ENCODE measurements at places on chromosomes 7 and 10.

- no peak for DNase-seq
These were observed 3.7 kb upstream of the NDST2 start for GRCh38 chr10:73814896-73815718.

DNA sequence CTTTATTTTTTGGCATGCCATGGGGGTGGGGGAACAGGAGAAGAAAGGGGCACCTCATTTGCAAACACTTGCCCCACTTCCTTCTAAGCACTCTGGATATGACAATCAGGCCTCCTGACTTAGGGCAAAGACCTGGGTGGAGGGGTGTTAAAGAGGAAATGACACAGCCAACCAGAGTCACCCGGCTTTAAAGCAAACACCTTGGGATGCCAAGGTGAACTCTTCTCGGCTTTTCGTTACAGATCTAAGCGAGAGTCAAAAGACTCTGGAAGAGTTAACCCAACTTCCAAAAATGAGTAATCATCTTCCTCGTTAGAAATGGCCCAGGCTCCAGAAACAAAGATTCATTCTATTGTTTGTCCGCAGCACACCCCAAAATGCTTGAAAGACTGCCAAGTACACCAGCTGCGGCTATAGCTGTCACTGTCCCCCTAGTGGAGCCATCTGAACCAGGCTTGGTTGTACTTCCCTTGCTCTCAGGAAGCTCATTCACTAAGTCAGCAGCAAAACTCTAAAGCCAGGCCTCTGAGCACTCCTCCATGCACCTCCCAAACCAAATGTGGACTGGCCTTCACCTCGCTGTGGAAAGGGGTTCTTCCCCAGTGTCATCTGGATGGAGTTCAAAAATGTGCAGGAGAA is 24.8 kb downstream of the FAM53B start:
- peak; percentile 82 for DNase-seq

DNA sequence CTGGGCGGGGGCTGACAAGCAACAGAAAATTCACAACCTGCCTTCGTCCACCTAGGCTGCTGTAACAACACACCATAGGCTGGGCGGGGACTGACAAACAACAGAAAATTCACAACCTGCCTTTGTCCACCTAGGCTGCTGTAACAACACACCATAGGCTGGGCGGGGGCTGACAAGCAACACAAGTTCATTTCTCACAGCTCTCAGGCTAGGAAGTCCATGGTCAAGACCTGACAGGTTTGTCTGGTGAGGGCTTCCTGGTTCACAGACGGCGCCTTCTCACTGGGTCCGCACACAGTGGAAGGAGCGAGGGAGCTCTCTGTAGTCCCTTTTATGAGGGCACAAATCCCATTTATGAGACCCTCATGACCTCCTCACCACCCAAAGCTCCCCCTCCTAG is 52.2 kb downstream of the DIP2C start:
- no peak for DNase-seq

- DNase-seq, result no peak
These were observed 72.2 kb downstream of the DAGLB start for GRCh38 chr7:6375348-6376101.

GRCh38 chr10:103186128-103186527 is 6.9 kb downstream of the NT5C2 start:
- no peak for DNase-seq

- no peak for DNase-seq
These were observed 55.3 kb downstream of the TEX36 start for GRCh38 chr10:125627646-125628045.

GRCh38 chr10:33201056-33201780 is 133.2 kb downstream of the NRP1 start:
- no peak for DNase-seq

DNA sequence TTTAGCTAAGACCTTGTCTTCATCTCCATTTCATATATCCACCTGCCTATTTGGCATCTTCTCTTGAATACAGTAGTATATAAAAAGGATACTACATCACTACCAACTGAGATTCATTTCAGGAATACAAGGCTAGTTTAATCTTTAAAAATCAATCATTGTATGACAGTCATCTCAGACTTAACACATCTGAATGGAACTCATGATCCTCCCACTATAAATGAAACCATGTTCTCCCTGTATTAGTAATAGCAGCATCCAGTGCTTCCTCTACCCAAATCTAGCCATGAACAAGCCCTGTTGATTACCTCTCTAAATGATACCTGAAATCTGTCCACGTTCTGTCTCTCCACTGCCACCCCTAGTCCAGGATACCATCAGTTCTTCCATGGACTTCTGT is 196.2 kb downstream of the CDK14 start:
- no peak for DNase-seq

- no peak for DNase-seq
These were observed 63.7 kb upstream of the ANTXRL start for GRCh38 chr10:46223064-46223480.

DNA sequence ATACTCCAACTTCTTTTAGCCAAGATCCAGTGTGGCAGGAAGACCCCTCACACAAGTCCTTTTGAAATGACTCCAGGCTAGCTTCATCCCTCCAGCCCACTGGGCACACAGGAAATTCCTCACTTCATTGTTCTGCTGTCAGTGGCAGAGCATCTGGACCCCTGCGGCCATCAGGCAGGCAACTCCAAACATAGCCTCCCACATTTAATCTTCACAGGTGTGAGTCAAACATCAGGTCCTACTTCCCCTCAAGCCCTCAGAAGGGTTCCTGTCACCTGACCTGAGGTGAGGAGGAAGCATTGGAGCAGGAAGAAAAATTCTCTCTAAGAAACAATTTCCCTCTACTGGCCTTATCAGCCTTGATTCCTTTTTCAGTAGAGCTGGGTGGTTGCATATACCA is 51.1 kb upstream of the C1GALT1 start:
- DNase-seq, result no peak

DNA sequence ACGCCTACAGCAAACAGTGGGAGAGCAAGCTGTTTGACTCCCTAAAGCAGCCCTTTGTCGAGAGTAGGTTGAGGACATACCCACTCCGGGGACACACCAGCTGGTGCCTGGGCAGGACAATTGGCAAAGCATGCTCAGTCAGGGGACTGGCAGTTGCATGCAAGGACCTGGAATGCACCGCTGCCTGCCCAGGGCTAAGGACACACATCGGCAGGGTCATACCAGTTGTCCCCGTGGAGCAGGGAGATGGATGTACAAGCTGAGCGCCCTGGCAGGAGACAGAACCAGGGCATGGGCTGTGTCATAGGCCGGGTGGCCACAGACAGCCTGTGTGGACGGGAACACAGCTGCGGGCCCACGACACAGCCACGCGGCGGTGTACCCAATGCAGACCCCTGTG is 18.3 kb upstream of the ELN start:
- peak; percentile 46 for DNase-seq

DNA sequence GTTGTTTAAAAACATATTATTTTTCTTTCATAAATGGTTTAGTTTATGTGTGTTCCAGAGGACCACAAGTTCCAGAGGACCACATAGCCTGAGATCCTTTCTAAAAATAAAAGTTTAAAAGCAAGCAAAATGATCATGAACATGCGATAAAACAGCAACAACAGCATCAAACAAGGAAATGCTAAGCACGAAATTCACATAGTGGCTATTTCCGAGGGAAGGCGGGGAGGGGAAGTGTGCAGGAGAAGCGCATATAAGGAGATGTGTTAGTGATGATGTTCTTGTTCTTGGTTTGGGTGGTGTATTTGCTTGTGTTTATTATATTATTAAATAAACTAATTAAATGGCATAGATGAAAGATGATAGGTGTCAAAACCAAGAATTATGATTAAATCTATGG is 1.2 kb downstream of the TBATA start:
- DNase-seq, result no peak

DNA sequence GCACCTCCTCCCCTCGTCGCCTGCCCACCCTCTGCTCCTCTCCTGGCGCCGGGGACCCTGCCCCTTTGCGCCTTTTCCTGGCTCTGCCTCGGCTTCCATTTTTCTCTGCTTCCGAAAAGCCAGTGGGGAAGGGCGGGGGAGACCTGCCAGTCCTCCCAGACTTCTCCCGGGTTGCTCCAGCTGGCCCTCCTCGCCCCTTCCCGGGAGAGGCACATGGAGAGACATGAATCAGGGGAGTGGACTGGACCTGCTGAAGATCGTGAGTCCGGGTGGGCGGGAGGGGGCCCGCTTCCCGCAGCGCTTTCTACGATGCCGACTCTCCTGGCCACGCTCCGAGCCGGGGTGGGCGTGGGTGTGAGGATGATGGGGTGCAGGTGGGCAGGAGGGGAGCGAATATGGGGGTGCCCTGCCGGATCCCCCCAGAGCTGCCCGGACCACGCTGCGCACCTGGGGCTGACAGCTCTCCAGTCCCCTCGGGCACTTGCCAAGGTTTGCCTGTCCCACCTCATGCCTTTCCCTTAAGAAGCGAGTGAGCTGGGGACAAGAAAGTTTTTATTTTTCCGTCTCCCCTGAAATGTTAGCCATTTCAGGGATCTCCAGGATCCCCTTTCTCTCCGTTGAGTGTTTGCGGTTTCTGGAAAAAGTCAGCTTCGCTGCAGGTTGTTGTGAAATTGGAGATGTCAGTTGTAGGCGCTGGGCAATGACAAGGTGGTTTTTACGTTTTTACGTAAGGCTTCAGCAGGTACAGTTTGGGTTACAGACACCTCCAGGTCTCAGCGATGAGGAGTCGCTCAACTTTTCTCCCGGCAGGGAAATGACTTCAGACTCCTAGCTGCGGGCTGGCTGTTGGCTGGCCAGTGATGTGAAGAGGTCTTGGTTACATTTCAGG is 977 bp downstream of the CACNB2 start:
- DNase-seq, result no peak

Measured in right cardiac atrium (tissue), 5 donors.